ENCODE measurements at places on chromosomes 16 and 17.

DNA sequence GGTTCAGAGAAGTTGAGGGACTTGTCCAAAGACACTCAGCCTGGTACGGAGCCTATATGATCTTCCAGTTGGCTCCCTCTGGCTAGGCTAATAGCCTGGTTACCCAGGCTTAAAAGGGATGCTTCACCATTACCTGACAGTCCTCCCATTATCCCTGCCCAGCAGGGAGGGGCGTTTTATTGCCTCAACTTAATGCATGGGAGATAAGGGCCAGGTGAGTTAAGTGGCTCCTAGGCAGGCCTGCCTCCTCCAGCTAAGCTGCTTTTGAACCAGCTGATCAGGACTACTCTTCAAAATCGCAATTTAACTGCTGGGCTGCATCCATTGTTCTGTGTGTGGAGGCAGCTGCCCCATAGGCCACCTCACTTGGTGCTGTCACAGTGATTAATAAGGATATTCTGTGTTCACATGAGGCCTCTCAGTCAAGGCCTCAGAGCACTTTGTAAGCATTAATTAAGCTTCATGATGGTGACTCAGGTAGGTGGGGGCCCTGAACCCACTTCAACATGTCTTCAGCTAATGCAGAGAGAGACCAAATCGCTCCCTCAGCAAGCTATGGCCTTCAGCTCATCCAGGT, 27.9 kb downstream of the SMPD3 start:
- DNase-seq, result no peak

DNA sequence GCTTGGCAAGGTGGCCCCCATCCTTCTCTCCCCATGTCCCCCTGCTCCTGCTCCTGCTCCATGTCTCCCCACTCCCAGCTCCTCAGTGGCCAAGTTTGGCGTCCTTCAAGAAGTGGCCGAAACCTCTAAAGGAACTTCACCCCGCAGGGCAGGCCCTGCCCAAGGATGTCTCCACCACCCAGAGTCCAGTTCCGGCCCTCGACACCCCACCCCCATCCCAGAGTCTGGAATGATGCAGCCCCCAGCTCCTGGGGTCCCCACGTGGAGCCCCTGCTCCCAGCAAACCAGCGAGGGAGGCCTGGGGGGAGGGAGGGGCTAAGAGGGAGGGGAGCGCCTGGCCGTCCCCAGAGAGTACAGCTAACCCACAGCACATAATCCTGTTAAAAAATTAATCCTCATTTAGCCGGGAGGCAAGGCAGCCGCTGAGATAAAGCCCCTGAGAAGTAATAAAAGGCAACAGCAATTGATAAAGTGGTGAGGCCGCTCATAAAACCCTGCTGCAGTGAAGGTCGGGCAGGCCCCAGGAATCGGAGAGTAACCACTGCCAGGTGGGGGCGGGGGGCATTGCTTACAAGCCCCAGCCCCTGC, 9.9 kb upstream of the ENPP7 start:
- no peak for DNase-seq

DNA sequence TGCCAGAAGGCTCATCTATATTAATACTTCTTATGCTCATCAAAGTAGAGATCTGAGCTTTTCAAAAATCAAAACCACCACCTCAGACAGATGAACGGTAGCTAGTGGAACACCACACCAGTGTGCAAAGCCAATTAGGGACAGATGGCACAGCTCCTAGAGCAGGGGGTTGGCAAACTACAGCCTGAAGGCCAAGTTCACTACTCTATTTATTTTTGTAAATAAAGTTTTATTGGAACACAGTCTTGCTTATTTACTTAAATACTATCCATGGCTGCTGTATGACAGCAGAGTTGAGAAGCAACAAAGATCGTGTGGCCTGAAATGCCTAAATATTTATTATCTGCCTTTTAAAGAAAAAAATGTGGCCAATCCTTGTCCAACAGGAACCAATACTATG, 56.8 kb downstream of the AMFR start:
- no peak for DNase-seq

- peak; percentile 25 for DNase-seq
These were observed 2.5 kb downstream of the TTLL6 start for GRCh38 chr17:48814504-48814903.

DNA sequence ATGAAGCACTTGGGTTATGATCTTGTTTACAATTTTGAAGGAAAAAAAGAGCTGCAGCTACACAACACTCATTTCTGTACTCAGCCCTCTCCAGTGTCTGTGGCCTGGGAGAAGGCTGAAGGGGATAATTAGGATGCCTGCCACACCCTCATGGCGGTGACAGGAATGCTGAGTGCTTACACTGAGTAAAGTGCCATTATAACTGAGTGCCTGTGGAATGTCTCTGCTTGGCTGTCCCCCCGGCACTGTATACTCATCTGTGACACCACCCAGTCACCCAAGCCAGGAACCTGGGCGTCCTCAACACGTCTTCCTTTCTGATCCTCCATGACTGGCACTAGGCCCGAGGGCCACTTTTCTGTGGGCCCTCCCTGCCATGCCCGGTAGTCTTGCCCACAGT, 3.5 kb upstream of the MRPL38 start:
- no peak for DNase-seq

GRCh38 chr16:22300427-22301071, 3.3 kb downstream of the POLR3E start:
- DNase-seq, result no peak

- DNase-seq, result no peak
These were observed 82.6 kb upstream of the GNAO1 start for GRCh38 chr16:56108724-56109123.

DNA sequence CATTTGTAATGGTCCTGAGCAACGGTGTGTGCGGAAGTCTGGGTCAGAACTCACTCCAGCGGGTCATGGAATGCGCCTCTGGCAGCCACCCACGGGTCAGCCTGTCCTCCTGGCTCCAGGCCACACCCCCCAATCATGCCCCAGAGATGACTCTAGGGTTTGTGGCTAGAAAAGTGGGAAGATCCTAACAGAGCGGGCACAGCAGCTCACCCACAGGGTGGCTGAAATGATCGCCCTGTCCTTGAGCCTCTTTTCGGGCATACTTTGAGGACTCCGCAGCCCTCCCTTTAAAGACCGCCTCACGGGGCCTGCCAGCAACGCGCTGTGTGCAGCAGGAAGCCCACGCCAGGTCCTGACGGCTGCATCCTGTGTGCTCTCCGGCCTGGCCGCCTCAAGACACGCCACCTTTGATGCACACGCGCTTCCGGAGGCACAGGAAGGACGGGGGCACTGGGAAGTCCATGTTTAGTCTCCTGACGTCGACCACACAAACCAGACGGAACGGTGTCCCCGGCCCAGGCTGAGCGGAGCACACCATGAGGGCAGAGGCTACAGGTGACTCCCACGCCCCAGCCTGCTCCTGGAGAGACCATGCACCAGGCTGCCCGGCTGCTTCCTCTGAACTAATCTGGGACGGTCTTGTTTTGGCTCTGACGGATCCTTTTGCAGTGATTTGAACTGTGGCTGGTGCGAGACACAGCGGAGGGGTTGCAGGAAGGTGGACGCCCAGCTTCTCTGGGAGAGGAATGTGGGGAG, 92.9 kb downstream of the TBC1D16 start:
- DNase-seq, result no peak

DNA sequence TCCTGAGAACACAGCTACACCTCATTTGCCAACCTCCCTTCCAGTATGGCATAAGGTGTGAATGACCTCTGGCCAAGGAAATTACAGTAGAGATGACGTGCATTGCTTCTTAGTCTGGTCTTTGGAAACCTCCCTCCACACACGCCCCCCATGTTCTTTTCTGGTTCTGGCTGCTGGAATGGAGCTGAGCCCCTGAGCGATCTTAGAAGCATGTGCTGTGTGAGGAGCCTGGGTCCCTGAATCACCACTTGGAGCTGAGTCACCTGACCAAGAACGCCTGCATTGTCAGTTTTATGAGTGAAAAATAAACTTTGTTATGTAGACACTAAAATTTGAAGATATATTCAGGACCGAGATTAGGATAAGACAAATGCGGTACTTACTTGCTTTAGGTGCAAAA, 51.4 kb downstream of the HS3ST3A1 start:
- DNase-seq, result no peak

- DNase-seq, result no peak
These were observed 133.3 kb downstream of the CA10 start for GRCh38 chr17:52025236-52025635.

DNA sequence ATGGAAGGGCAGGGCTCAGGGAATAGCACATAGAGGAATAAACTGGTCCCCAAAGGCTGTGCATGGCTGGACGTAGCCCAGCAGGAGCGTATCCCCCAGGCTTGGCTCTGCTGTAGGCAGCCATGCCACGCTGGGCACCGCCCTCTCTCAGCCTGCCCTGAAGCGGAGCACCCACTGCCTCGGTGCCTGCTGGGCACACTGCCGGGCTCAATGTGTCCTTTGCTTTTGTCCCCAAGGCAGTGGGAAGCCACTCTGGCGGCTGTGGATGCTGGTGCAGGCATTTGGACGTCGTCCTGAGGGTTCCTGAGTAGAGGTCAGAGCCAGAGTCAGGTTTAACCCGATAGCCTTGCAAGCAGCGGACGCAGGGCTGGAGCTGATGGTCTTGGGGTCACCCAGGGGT, 141.0 kb downstream of the ENGASE start:
- DNase-seq, result no peak

DNA sequence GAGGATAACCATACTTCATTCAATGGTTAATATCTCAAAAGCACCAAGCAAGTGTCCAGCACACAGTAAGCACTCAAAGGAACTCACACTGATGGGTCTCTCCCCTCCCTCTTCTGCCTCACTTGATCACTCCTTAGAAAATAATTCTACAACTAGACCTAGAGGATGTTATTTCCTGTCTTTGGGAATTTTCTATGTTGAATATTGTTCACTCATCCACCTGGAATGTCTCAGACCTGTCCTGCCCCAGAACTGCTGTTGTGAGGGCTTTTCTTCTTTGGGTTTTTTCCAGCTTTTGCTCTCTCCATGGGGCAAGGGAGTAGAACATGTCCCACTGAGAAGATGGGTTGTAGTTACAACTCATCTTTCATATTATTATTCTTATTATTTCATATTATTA, 25.3 kb downstream of the NXPH3 start:
- no peak for DNase-seq

- DNase-seq, result no peak
These were observed at the start of gene PRR29 for GRCh38 chr17:63998050-63998720. TSS of gene PRR29 (plus strand) at chr17:63998351. CDS start at chr17:63998365, 14 bp downstream.

DNA sequence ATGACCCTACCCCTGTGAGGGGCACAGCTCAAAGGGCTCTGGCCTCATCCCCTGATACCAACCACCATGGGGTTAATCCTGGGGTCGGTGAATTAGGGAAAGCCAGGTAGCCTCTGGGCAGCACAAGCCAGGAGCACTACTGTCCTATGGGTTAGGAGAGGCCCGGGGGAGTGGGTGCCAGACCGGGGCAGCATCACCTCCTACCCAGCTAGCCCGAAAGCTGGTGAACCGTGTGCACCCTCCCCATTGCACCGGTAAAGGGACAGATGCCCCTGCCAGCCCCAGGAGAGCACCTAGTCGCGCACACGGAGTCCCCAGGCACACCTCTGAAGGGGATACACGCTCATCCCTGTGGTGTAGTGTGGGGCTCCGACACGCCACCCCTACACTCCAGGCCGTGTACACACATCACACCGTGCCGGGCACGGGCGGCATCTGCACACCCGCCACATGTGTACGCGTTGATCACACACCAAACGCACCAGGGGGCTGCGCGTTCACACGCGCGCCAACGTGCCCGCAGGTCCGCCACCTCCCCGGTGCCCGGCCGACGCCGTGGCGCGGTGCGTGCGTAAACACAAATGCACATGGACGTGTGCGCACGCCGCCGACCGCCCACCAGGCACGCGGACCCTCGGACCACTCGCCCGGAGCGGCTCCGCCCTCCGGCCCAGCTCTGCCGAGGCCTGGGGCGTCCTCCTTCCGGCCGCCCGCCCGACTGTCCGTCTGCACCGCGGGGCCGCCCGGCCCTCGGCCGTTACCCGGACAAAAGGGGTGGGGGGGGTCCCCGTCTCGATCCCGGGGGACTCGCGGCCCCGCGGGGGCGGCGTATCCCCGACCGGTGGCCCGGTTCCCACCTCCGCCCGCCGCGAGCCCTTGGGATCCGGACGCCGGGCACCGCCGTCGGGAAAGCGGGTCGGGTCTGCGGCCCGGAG, 785 bp downstream of the UBALD1 start:
- peak; percentile 12 for DNase-seq

GRCh38 chr16:424033-424622, 1.3 kb upstream of the RAB11FIP3 start:
- no peak for DNase-seq

GRCh38 chr17:55729484-55729883, 6.8 kb upstream of the TMEM100 start:
- DNase-seq, result no peak

GRCh38 chr17:17902877-17903276, 66.1 kb upstream of the SREBF1 start:
- no peak for DNase-seq

GRCh38 chr16:69818891-69819545, 56.9 kb downstream of the WWP2 start:
- no peak for DNase-seq

DNA sequence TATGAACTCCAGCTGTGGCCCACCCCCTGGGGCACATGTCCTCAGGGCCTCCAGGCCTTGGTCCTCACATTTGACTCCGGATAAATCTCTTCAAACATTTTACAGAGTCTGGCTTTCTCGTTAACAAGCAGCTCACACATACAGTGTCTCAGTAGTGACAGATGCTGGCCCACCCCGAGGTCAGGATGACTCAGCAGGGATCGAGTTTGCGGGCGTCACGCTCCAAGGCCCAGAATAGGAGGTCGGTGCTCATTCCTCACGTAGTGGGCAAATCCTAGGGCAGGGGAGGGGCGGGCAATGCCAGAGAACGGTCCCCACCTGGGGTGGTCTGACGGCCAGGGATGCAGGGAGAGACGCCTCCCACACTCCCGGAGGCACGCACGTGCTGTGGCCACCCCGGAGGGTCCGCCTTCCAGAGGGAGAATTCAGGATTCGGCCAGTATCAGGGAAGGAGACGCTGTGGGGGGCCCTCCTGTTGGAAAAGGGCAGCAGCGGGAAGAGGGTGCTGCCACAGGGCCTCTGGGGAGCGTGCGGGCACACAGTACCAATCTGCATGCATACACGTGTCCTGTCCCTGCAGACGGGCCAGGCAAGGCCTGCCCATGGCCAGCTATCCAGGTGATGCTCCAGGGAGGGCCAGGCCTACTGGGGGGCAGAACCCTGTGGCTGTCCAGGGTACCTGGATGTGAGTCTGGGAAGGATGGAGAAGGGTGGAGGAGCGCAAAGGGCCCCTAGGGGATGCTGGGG, 8.6 kb downstream of the SLC7A5 start:
- DNase-seq, result no peak

GRCh38 chr17:21511363-21512195, 135.4 kb downstream of the KCNJ12 start:
- DNase-seq, result peak; percentile 8

DNA sequence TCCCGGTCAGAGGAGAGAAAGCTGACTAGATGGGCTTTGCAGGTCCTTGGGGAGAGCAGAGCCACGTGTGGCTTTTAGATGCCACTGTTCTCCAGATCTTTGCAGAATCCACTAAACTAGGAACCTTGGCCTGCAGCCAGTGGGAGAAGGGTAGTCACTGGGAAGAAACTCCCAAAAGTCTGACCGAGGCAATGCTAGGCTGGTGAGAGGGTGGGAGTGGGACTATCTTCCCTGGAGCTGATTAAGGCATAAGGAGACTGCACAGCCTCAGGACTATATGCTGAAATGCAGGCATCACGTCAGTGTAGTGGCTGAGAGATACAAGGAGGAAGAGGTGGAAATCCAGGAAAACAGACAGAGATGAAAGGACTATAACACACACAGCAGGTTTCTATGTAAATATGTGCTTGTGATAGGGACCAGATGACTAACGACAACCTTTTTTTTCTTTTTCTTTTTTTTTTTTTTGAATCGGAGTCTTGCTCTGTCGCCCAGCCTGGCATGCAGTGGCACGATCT, 2.2 kb upstream of the GSDMA start:
- no peak for DNase-seq

- no peak for DNase-seq
These were observed 154.3 kb upstream of the ZFHX3 start for GRCh38 chr16:73202161-73202729.

Measured in stimulated activated CD4-positive, alpha-beta T cell treated with anti-CD3 and anti-CD28 coated beads, Interleukin-1b, Interleukin-23, amount 100 ng/mL, for 1 hour (primary cell).